Smooth muscle cell of trachea (primary cell): ENCODE measurements at places on chromosomes 5 and 9. TPM values are rescaled to one million over a fixed set of nuclear protein-coding genes. Genes with fewer than 3 reads are reported as not detected.

The ITGA2 gene
- total RNA-seq: 22.8 and 24.5 TPM in 2 replicates

The PCAT7 gene
- 0.17 TPM in 1 of 2 replicates, not detected in the other for total RNA-seq

The KCTD16 gene
- total RNA-seq: 0.44 and 0.50 TPM in 2 replicates

The FTMT gene
- total RNA-seq: not detected in 2 replicates

The SYK gene
- not detected in 2 replicates for total RNA-seq

The SLC6A3 gene
- under 0.01 TPM in 1 of 2 replicates, not detected in the other for total RNA-seq

The NEUROG1 gene
- not detected in 2 replicates for total RNA-seq

The PCDHGA3 gene
- 1.3 and 2.6 TPM in 2 replicates for total RNA-seq

The DNM1 gene
- total RNA-seq: 83.0 and 86.0 TPM in 2 replicates

The PCDHGB5 gene
- 27.9 and 40.4 TPM in 2 replicates for total RNA-seq

The SV2C gene
- not detected in 2 replicates for total RNA-seq

The LCN9 gene
- total RNA-seq: not detected in 2 replicates

The SLC24A2 gene
- not detected in 2 replicates for total RNA-seq

The PCDHA6 gene
- total RNA-seq: 0.44 and 0.50 TPM in 2 replicates

The EDIL3 gene
- 23.9 and 40.4 TPM in 2 replicates for total RNA-seq

The SLC9A3 gene
- total RNA-seq: 0.87 and 1.3 TPM in 2 replicates

The PRSS3 gene
- 11.1 and 13.2 TPM in 2 replicates for total RNA-seq

The CCDC192 gene
- total RNA-seq: not detected in 2 replicates

The ORM2 gene
- not detected in 2 replicates for total RNA-seq

The C5orf15 gene
- total RNA-seq: 48.6 and 57.3 TPM in 2 replicates

The LECT2 gene
- not detected in 2 replicates for total RNA-seq

The INSL6 gene
- total RNA-seq: not detected in 2 replicates

The CCL27 gene
- total RNA-seq: 0.15 and 0.17 TPM in 2 replicates

The PMPCA gene
- 50.1 and 55.1 TPM in 2 replicates for total RNA-seq

The SLC28A3 gene
- total RNA-seq: 0.15 and 0.50 TPM in 2 replicates

The RCL1 gene
- 8.4 and 14.1 TPM in 2 replicates for total RNA-seq

The WNT8A gene
- total RNA-seq: not detected in 2 replicates

The OR2V1 gene
- total RNA-seq: not detected in 2 replicates

The KLHL3 gene
- 1.2 and 3.8 TPM in 2 replicates for total RNA-seq

The CTXN3 gene
- not detected in 2 replicates for total RNA-seq

The UGT3A2 gene
- total RNA-seq: not detected in 2 replicates

The FAM153A gene
- 0.66 TPM in 1 of 2 replicates, not detected in the other for total RNA-seq

The RASGRF2 gene
- 7.7 and 9.1 TPM in 2 replicates for total RNA-seq

The GADD45G gene
- 3.1 TPM in 1 of 2 replicates, not detected in the other for total RNA-seq

The LEAP2 gene
- total RNA-seq: 0.15 and 0.50 TPM in 2 replicates

The CAMLG gene
- 44.5 and 46.4 TPM in 2 replicates for total RNA-seq

The DMRT3 gene
- total RNA-seq: not detected in 2 replicates

The CKMT2 gene
- total RNA-seq: 3.5 and 11.2 TPM in 2 replicates

The HAVCR1 gene
- 0.17 TPM in 1 of 2 replicates, not detected in the other for total RNA-seq

The CCNO gene
- total RNA-seq: 0.17 TPM in 1 of 2 replicates, not detected in the other

The STK10 gene
- 21.2 and 28.6 TPM in 2 replicates for total RNA-seq

The TMC1 gene
- 1.3 TPM in 1 of 2 replicates, not detected in the other for total RNA-seq

The LSM11 gene
- total RNA-seq: 3.1 and 3.5 TPM in 2 replicates

The LPAR1 gene
- 220 and 405 TPM in 2 replicates for total RNA-seq

The LCN10 gene
- not detected in 2 replicates for total RNA-seq

The C9orf153 gene
- total RNA-seq: 0.15 and 0.50 TPM in 2 replicates

The EPB41L4B gene
- total RNA-seq: 0.15 and 0.66 TPM in 2 replicates

The PAM gene
- total RNA-seq: 364 and 504 TPM in 2 replicates

The PALM2AKAP2 gene
- 4.4 and 5.1 TPM in 2 replicates for total RNA-seq

The HAPLN1 gene
- total RNA-seq: 0.73 and 4.6 TPM in 2 replicates
